ENCODE measurements at places on chromosomes 16 and 17.

DNA sequence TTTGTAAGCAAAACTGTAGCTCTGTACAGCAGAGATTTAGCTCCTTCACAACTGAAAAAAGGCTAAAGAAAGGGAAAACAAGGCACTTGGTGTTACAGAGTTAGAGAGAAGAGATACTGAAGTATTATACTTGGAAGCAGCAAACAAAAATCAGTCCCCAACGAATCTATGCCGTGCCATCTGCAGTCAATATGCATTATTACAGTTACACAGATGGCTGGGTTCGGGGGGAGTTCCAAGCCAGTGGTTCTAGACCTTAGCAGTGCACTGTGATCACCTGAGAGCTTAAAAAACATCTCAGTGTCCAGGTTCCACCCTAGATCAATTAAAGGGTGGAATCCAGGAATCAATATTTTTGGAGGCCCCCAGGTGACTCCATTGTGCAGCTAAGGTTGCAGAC lies 489.9 kb downstream of the SHISA9 start:
- H3K4me1 ChIP-seq: no peaks in the 10 kb centered on the region
- H3K36me3 ChIP-seq: no peaks in the 10 kb centered on the region
- no peak overlapping the region for H3K27ac ChIP-seq

- H3K27me3 ChIP-seq: no peaks in the 10 kb centered on the region
- peak; percentile 18 for DNase-seq
- H3K27ac ChIP-seq: no peak overlapping the region
- H3K36me3 ChIP-seq: no peaks in the 10 kb centered on the region
- no peaks in the 10 kb centered on the region for H3K4me1 ChIP-seq
These were observed 155.2 kb upstream of the MYOCD start for GRCh38 chr17:12510535-12510934.

DNA sequence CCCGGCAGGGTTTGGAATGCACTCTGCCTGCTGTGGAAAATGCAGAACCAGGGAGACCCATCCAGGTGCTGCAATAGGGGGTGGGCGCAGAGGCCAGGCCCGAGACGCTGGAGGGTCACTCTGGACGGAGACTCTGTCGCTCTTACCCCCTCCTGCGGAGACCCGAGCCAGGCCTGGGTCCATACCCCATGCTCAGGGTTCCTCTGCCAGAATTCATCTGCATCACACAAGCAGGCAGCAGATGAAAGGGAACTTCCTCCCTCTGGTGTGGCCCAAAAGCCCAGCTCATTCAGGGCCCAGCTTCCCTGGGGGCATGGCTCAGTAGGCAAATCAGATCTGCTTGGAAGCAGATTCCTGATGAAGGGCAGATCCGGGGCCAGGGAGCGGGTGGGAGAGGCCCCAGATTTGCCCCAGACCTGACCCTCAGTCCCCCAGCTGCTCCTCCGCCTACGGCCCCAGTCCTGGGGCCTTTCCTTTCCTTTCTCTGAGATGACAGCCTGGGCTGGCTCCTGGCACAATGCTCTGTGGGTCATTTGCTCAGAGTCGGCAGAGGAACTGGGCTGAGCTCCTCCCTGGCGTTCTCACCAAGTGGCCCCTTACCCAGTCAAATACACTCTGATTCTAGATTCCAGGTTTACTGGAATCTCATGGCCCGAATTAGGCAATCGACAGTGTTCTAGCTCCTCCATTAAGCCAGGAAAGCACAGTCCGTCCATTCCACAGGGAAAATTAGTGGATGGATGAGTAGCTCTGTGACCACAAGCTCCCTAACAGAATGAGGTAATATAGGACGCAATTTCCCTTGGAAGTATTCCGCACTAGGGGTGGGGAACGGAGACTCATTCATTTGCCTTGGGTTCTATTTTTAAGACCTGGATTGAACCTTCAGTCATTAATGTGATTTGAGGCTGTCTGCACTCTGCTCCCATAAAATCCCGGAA lies 19.1 kb upstream of the RASD1 start:
- H3K4me1 ChIP-seq: no peaks in the 10 kb centered on the region
- DNase-seq: no peak
- H3K4me3 ChIP-seq: no peak overlapping the region
- H3K36me3 ChIP-seq: no peaks in the 10 kb centered on the region

GRCh38 chr17:43367737-43368242 lies 31.0 kb upstream of the ARL4D start:
- peak overlapping the region; percentile 68 for H3K4me3 ChIP-seq

- H3K27me3 ChIP-seq: no peaks in the 10 kb centered on the region
- H3K4me3 ChIP-seq: no peak within 1 kb of the TSS
- no peak within 1 kb of the TSS for H3K27ac ChIP-seq
- no peak for DNase-seq
These were observed at the start of gene HSPB9 for GRCh38 chr17:42122371-42123303. Gene HSPB9 (plus strand): TSS chr17:42122804. CDS start chr17:42122851, 47 bp downstream.

GRCh38 chr16:71461686-71462648 lies at the start of gene ZNF23:
Gene ZNF23 (minus strand): TSS chr16:71462247. CDS start chr16:71456796, 5,451 bp downstream.
- peak within 1 kb of the TSS; percentile 83 for H3K27ac ChIP-seq
- DNase-seq: peak; percentile 86
- peaks cover 16% of the 10 kb centered on the region for H3K4me1 ChIP-seq
- H3K36me3 ChIP-seq: no peaks in the 10 kb centered on the region

- no peak overlapping the region for H3K4me3 ChIP-seq
- H3K27ac ChIP-seq: no peak overlapping the region
- H3K36me3 ChIP-seq: no peaks in the 10 kb centered on the region
These were observed 283.1 kb upstream of the TNRC6C start for GRCh38 chr17:77675411-77675810.

DNA sequence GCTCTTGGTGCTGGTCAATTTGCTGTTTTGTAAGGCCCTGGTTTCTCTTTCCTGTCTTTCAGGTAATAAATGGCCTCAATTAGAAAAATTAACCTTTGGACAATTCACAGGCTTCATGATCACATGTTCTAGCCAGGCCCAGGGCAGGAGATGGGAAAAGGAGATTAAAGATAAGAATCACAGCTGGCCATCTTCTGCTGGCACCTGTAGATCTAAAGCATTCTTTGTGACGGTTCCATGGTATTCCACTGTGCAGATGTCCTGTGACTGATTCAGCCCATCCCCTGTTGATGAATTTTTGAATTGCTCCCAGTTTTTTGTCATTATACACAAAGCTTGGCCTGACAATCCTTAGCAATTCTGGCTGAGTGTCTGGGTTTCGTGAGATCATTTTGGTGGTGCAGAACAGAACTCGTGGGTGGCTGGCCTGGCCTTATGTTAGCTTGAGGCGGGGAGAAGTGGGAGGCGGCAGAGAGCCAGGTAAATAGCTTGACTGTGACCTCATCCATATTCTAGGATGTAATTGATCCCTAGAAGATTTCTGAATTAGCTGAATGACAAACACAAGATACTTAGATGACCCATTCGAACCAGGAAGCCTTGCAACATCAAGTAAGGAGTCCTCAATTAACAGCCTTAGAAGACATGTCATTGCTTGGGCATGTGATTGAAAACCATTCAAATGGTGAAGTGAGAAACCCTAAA lies 14.1 kb downstream of the TMC5 start:
- DNase-seq: no peak
- H3K27me3 ChIP-seq: no peaks in the 10 kb centered on the region
- no peaks in the 10 kb centered on the region for H3K36me3 ChIP-seq
- H3K27ac ChIP-seq: no peak overlapping the region

- DNase-seq: peak; percentile 93
- H3K27ac ChIP-seq: peak overlapping the region; percentile 95
- peaks cover 64% of the 10 kb centered on the region for H3K36me3 ChIP-seq
- no peaks in the 10 kb centered on the region for H3K27me3 ChIP-seq
- H3K4me3 ChIP-seq: 0 out of 2 replicates have a peak overlapping the region, but pooled peaks have one; percentile 10
- H3K4me1 ChIP-seq: peaks cover 39% of the 10 kb centered on the region
These were observed 27.4 kb downstream of the NDEL1 start for GRCh38 chr17:8463099-8463498.

- DNase-seq: no peak
- H3K4me3 ChIP-seq: no peak overlapping the region
- H3K27ac ChIP-seq: no peak overlapping the region
- no peaks in the 10 kb centered on the region for H3K36me3 ChIP-seq
These were observed 135.4 kb upstream of the SOX9 start for GRCh38 chr17:71985111-71986039.

DNA sequence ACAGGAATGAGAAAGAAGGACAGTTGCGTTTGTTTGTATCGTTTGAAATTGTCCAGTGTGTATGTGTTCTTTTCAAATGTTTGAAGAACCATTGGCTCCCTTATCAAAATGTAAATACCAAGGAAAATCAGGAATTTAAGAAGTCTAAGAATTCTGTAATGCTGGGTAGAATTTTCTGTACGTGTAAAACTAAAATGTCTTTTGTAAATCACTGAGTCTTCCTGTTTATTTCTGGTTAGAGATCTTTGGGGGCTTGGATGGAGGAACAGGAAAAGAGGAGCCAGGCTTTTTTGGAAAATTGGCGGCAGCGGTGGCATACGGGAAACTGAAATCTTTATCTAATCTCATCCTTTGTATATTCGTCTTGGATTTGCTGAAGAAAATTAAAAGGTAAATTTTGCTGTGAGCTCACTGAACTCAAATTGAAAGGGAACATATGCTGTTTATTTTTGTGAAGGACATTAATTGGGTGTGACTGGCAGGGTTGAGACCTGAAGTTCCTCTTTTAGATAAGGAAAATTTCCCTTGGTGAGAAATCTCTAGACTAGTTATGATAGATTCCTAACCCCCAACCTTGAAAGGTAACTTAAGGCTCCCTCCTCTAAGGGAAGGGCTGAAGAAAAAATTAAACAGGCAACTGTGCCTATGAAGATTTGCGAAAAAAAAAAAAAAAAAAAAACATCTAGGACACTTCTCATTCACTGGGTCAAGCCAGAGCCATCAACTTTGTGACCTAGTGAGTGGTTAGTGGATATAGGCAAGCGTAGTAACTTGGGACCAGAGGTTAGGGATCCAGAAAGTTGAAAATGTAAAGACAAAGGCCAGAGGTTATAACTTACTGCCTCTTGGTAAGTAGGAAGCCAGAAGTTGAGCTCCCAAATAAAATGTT lies 10.8 kb downstream of the TAT start:
- no peaks in the 10 kb centered on the region for H3K27me3 ChIP-seq
- peak overlapping the region; percentile 80 for H3K4me3 ChIP-seq
- H3K27ac ChIP-seq: peak overlapping the region; percentile 59
- H3K4me1 ChIP-seq: no peaks in the 10 kb centered on the region
- H3K36me3 ChIP-seq: no peaks in the 10 kb centered on the region
- no peak for DNase-seq

DNA sequence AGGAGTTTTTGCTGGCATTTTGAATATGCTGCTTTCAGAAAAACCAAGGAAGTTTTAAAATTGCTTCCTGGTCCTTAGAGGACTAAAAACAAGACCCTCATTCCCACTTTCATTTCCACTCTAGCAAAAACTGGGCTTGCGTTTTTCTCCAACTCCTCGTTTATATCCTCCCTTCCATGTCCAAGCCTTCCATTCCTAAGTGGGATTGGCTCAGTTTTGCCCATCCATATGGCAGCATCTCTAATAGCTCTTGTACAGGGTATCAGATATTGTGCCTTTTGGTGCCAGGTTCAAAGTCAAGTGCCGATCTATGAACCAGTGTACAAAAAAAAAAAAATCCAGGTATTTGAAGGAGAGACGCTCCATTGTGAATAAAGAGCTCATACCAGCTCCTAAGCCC lies 9.9 kb upstream of the TBKBP1 start:
- no peaks in the 10 kb centered on the region for H3K27me3 ChIP-seq
- no peak overlapping the region for H3K4me3 ChIP-seq
- H3K36me3 ChIP-seq: peaks cover 46% of the 10 kb centered on the region
- peak overlapping the region; percentile 91 for H3K27ac ChIP-seq
- no peak for DNase-seq

DNA sequence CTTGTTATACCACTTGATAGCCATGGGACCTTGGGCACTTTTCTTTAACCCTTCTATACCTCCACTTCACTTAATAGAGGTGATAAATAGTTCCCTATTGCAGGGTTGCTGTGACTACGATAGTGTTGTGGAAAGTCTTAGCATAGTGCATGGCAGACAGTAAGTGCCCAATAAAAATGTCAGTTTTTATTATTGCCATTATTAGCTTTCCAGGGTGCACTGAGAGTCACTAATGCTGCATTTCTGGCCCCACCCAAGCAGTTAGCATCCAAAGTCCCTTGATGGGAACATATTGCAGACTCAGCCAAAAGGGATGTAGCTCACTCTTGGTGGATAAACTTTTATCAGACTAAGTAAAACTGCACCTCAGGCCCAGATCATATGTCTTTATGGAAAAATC lies 41.5 kb upstream of the TEKT3 start:
- no peaks in the 10 kb centered on the region for H3K36me3 ChIP-seq
- peaks cover 16% of the 10 kb centered on the region for H3K4me1 ChIP-seq
- no peaks in the 10 kb centered on the region for H3K27me3 ChIP-seq
- H3K4me3 ChIP-seq: no peak overlapping the region
- DNase-seq: no peak

- H3K4me3 ChIP-seq: no peak overlapping the region
- H3K36me3 ChIP-seq: no peaks in the 10 kb centered on the region
- H3K27me3 ChIP-seq: peaks cover 3% of the 10 kb centered on the region
- no peak overlapping the region for H3K27ac ChIP-seq
These were observed 26.6 kb downstream of the GOSR2 start for GRCh38 chr17:46949291-46950174.
